ENCODE measurements at places on chromosomes 1 and 21. TPM values are rescaled to one million over a fixed set of nuclear protein-coding genes. Genes with fewer than 3 reads are reported as not detected.

Gene MMP23B
- total RNA-seq: 2.1 TPM

GRCh38 chr1:45023663-45024062, 11.6 kb downstream of the UROD start:
- no peak for DNase-seq

Gene C1orf87
- not detected for total RNA-seq

Gene HES3
- total RNA-seq: not detected

GRCh38 chr1:187054862-187055757, 226.4 kb downstream of the PLA2G4A start:
- DNase-seq: no peak

GRCh38 chr1:24540906-24541710, 14.8 kb upstream of the NCMAP start:
- DNase-seq: peak; percentile 74

DNA sequence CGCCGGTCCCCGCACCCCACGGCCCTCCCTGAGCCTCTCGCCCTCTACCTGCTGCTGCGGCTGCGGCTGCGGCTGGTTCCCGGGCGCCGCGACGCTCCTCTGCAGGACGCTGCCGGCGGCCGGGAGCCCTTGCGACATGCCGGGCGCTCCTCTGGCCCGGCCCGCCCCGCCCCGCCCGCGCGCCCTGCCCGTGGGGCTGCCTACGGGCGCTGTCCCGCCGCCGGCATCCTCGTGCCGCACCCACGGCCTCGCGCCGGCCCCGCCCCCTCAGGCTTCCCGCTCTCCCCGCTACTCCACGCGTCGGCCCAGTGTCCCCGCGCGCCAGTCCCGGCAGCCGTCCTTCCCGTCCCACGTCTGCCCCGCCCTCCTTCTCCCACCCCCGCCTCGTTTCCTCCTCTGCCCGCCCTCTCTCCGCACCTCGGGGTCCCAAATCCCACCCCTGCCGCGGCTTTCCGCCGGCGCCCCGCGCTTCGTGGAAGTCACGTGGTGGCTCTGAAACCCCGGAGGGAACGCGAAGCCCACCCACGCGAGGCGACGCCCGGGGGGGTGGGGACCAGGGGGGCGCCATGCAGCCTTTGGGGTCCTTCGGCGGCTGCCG, at the start of gene BATF3:
TSS of gene BATF3 (minus strand) at position 216 of the 598 bp plus-strand sequence. CDS start at position 138, 78 bp downstream.
- peak; percentile 40 for DNase-seq

DNA sequence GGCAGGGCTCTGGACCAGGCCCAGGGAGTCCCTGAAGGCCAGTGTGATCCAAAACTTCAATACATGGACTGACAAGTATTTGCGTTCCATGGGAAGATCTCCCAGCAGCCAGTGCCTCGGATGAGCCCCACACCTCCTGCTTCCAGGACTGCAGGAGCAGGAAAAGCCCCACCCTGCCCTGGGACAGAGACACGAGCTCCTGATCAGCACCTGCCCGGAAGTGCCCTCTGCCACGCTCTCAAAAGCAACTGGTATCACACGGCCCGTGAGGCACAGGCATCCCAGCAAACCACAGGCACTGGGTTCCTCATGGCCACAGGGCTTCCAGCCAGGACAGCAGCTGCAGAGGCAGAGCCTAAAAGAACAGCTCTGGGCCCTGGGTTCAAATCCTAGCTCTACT, 48.6 kb downstream of the ACOT7 start:
- DNase-seq: no peak

Gene SLC44A3
- 6.4 TPM for total RNA-seq

DNA sequence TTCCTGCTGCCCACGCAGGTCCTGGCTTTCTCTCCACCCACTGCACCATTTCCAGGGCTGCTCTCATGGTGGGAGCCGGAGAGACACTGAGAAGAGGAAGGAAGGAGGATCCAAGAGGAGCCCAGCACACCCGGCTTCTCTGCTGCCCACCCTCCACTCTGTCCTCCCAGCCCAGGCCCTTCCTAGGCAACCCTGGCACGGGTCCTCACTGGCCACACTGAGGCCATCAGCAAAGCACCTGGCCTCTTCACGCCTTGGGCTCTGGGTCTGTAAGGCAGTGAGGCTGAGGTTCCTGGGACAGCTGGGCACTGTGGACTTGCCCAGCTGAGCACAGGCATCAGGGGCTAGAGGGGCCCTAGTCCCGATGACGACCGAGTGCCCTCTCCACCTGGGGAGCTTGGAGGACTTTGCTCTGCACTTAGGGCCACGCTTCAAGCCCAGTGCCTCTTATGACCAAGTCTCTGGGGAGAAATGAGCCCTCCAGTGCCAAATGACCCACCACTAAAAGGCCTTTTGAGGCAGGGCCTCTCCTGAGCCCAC, 43.1 kb downstream of the PDE9A start:
- DNase-seq: peak; percentile 47

DNA sequence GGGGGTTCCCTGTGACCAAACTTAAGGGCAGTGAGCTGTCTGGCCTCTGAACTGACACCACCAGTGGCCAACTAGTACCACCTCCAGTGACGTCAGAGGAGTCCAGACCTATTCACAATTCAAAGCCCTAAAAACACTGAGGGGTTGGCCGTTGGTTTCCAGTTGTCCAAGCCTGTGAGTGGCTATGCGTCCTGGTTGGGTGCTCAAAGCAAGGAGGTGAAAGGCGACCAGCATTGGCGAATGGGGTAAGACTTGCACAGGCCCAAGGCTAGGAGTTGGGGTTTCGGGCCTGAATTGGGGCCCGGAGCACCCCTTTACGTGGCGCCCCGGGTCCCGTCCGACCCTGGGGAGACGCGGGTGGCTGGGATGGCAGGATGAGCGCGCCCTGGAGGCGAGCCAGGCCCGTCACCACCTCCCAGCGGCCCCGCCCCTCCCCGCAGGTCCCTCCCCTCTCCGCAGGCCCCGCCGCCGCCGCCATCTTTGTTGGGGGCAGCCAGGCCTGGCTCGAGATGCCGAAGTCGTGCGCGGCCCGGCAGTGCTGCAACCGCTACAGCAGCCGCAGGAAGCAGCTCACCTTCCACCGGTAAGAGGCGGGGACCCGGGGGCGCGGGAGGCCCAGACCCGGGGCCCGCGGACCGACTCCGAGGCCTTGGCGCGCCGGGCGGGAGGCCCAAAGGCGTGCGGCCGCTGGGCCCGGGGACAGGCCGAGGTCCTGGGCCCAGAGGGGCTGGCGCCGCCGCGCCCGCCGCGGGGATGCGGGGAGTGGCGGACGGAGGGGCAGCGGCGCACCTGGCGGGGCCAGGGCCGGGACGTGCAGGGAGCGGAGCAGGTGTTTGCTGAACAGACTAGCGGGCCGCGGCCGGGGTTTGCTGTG, at the start of gene THAP3:
TSS of gene THAP3 (plus strand) at position 159 of the 874 bp plus-strand sequence. CDS start at position 510, 351 bp downstream.
- peak; percentile 86 for DNase-seq

GRCh38 chr1:17316704-17317103, 8.7 kb downstream of the PADI4 start:
- no peak for DNase-seq

GRCh38 chr1:29736582-29737188, 500.4 kb downstream of the PTPRU start:
- DNase-seq: no peak

Gene LRRC41
- 106 TPM for total RNA-seq

- no peak for DNase-seq
Observed at GRCh38 chr1:64669098-64669675, 75.7 kb upstream of the RAVER2 start.

GRCh38 chr1:181352695-181353094, 130.6 kb upstream of the CACNA1E start:
- no peak for DNase-seq

- DNase-seq: no peak
Observed at GRCh38 chr1:109716570-109717090, 4.6 kb downstream of the GSTM5 start.

- DNase-seq: no peak
Observed at GRCh38 chr1:36520771-36521420, 38.2 kb upstream of the CSF3R start.

Gene SHISA4
- total RNA-seq: 51.8 TPM

DNA sequence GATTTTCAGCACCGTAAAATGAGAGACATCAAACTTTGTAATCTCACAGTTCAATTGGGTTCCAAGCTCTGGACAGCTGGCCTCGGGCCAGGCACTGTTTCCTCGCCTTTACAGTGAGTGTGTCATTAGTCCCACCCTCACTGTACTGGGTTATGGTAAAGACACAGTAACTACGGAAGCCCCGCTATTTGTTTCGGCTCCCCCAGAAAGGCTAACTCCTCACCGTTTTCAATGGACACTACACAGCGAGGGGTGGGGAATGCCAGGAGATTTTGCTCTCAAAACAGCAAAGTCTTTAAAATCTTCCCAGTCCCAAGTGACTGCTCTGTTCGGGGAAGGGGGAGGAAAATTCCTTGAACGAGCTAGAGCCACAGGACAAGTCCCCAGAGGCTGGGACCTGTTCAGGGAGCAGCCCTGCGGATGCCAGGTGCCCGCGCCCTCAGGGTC, 757 bp upstream of the SPSB1 start:
- peak; percentile 73 for DNase-seq

- no peak for DNase-seq
Observed at GRCh38 chr1:229950020-229950419, 117.0 kb upstream of the GALNT2 start.

GRCh38 chr1:147492207-147492606, 49.1 kb upstream of the BCL9 start:
- DNase-seq: no peak

- no peak for DNase-seq
Observed at GRCh38 chr1:198638894-198639635, at the start of gene PTPRC. TSS of gene PTPRC (plus strand) at chr1:198639040. CDS start at chr1:198639269, 229 bp downstream.

GRCh38 chr1:119147661-119148090, 7.2 kb upstream of the WARS2 start:
- DNase-seq: no peak

Gene LGR6
- 4.2 TPM for total RNA-seq

DNA sequence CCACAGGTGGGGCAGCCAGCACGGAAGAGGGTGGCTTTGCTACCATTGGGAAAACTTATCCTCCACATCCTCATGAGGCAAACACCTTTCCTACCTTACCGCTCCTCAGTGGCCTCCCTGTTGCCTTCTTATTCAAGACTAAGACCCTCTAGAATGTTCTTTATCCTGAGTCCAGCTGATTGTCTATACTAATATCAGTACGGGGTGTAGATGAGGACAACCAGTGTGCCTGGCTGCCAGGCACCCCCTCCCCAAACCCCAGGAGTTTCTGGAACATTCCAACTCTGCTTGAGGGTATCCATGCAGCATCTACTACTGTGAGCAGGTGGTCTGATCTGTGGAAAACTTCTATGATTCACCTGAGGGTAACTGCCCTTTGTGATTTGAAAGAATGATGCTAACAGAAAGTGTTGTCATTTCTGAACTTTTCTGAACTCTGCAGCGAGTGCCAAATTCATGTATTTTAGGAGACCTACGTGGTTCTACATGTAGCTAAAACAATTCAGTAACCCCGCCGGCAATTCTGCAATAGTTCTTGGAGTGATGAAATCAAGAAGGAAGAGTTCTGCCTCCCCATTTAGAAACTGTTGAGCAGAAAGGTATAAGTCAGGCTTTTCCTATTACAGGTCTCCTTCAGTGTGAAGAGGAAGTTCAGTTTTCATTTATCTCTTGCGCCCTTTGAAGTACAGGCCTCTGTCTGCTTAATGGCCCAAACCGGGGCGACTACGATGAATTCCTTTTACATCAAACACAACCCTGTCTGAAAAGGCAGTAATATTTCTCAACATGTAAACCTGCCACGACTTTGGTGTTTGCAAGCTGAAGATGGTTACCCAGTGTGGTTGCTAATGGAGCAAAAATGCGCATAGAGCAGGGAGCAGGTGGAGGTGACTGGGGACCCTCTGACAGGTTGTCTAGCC, 80.4 kb downstream of the RUNX1 start:
- no peak for DNase-seq

DNA sequence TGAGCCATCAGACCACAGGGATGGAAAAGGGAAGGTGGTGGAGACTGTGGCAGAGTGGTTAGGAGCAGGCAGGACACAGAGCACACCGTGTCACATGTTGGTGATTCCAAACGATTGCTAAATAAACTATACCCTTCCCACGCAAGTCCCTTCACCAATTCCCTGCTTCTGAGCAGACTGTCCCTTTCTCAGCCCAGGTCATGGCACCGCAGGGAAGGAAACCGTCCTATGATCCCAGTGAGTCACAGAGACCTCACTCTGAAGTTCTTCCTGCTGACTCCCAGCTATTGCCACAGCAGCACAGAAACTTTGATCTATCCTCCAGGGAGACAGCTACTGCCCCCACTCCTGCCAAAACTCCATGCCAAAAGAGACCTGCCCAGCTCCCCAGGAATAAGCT, 19.2 kb downstream of the RIMS3 start:
- DNase-seq: no peak

GRCh38 chr1:92822879-92823278, 9.0 kb upstream of the RPL5 start:
- DNase-seq: no peak

GRCh38 chr1:107499139-107499744, 358.4 kb downstream of the NTNG1 start:
- no peak for DNase-seq

Gene BNIPL
- 4.0 TPM for total RNA-seq

- no peak for DNase-seq
Observed at GRCh38 chr1:93740601-93741031, 59.0 kb upstream of the BCAR3 start.

Gene CHD1L
- total RNA-seq: 17.7 TPM

Measured in thyroid gland (tissue), 4 donors.